Eye (tissue), 1 donor: ENCODE measurements at places on chromosomes 3 and 15.

DNA sequence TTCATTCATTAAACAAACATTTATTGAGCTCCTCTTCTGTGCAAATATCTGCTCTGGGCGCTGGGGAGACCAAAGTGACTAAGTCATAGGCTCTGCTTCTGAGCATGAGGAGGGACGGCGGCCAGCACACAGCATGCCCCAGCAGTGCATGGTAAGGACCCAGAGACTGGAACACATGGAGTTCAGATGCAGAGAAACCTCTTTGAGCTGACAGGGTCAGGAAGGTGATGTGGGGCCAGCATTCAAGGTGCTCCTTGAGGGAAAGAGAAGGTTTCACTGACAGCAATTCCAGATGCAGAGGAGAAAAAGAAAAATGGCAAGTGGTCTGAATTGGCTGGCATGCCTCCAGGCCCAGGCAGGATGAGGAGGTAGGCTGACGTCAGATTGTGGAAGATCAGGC, 234.5 kb downstream of the UACA start:
- DNase-seq, result no peak

DNA sequence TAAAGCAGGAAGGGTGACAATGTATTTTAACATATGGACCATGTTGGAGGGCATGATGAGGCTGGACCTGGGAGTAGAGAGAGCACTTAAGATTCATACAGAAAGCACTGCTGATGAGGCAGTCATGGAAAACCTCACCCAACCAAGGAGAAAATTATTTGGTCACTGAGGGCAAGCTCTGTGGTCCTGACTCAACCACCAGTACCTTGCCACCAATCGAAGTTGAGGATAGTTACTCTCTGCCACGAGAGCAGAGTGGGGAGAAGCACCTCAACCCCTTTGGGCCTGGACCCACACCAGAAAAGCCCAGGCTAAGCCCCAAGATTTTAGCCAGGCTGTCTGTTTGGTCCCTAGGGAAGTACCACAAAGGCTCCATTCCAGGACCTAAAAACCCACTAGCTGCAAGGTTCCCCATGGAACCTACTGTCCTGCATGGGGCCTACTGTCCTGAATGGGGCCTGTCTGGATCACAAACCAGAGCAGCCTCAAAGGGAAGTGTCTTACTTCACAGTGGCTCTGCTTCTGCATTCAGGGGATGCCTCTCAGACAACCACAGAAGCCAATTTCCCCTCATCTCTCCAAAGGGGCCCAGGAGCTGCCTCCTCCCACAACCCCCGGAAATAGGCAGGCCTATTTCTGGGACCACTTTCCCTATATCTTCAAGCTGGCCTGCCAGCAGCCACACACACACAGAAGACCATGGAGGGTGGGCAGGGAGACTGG, 4.2 kb downstream of the CCDC71 start:
- DNase-seq, result no peak

DNA sequence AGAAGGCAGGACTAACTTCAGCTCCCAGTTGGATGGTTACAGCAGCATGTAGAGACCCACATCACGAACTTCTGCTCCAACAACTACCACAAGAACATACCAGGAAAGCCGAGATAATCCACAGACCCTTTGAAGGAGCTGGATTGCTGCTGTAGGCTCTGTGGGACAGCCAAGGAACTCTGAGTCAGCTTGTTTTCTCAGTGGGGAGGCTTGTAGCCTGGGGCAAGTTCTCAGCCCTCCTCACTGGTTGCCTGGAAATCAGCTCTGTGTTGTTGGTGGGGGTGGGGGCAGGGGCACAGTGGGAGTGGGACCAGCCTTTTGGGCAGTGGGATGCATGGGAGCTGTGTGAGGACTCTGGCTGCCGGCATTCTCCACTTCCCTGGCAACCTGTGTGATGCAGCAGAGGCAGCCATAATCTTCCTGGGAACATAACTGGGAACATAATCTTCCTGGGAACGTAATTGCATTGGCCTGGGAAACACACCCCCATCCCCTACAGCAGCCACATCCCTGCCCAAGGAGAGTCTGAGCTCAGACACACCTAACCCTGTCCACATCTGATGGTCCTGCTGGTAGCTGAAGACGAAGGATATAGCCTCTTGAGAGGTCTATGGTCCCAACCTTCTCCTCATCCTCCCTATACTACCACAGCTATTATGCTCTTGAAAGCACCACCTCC, 153.1 kb downstream of the PEAK1 start:
- DNase-seq, result no peak

DNA sequence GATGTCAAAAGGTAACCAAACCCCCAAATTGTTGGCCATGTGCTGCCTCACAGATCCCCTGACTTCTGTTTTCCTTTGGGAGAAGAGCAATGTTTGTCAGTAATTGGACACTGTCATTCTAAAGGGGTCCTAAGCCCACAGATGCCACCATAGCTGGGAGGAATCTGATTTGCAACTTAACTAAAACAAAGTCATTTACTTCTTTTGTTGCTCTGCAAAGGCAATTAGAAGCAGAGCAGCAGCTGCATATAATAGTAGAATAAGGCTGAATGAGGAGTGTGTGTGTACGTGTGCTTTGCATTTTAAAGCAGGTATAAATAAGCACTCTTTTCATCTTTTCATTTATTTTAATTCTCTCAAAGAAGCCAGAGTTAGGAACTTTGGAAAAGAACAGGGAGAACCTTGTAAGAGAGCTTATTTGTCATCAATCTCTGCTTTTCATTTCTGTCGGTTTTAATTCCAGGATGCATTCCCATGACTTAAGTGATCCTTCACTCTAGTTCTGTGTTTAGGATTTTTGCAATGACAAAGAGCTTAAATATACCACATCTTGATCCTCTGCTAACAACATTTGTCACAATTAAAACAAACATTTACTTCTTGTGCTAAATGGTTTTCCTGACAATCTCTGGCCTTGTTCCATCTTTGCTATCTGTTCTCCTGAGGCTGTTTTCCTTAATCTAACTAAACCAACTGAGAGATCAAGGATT, 530.2 kb upstream of the CBLB start:
- no peak for DNase-seq

DNA sequence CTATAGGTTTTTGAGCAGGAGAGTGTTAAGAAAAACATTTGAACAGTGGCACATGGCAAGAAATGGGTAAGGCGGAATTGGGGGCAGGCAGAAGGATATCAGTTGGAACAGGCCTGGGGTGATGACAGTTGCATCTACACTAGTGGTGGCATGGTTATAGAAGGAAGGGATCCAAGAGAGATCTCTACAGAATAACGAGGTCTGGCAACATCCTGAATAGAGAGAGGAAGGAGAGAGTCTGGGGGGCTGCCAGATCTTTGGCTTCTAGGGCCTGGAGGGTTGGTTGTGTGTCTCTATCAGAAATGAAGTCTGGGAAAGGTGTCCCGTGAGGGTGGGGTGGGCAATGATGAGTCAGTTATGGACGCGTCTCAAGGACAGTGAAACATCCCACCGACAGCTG, 26.3 kb downstream of the FSTL1 start:
- DNase-seq, result no peak

GRCh38 chr3:170707899-170708298, 122.0 kb upstream of the SLC7A14 start:
- no peak for DNase-seq

- no peak for DNase-seq
Measured at GRCh38 chr3:69868841-69869420, 129.7 kb downstream of the MITF start.

DNA sequence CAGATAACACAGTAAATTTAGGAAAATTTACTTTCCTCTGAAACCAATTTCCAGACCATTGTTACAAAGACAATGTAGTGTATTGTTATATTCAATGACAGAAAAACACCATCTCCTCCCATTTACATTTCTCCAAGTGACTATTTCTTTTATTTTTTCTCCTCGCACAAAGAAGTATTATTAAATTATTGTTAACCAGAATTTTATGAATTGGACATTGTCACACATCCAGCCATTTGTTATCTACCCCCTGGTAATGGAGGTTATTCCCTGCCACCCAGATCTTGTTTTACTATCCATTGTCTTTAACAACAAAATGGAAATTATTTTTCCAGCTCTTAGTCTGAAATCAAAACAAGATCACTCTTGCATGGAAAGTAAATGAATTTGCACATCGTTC, 511.3 kb downstream of the FGF12 start:
- DNase-seq, result no peak

DNA sequence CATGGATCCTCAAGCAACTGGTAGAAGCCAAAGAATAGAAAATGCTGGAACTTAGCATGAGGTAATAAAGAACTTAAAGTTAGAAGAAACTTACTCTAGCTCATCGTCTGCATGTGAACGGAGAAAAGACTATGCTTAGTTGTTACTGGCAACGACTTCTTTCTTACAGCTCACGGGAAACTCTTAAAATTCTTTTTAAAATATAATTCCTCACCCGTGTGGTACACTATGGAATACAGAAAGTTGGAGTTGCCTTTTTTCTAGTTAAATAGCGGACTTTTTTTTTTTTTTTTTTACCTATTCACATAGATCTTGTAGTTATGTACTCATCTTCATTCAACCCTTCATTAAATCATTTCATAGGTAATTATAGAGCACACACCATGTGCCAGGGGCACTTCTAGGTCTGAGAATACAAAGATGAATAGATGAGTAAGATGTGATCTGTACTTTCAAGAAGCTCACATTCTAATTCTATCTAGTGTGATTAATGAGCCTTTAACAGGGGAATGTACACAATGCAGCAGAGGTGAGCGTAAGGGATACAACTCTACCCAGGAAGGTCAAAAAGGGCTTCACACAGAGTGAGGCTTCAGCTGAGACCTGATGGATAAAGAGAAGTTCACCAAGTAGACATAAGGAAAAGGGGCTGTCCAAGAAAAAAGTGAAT, 18.4 kb upstream of the KCNMB2 start:
- no peak for DNase-seq
